Stimulated activated CD4-positive, alpha-beta T cell treated with anti-CD3 and anti-CD28 coated beads, Interleukin-15, amount 100 ng/mL, for 1 hour (primary cell): ENCODE measurements at places on chromosomes 5 and 9.

DNA sequence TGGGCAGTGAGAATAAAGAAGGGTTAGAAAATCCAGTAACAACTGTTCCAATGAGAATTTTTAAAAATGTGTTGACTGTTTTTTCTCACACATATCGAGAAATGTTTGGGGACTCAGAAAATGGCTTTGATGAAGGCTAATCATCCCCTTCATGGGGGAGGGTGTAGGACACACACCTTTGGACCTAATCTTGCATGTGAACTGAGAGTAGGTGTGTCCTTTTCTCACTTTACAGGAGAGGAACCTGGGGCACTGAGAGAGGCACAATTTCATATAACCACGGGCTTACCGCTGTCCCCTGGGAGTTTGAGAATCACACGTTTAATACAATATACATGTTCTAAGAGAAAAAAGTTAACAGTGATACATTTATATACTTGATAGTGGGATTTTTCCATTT, 17.3 kb downstream of the FRRS1L start:
- no peak for DNase-seq

- DNase-seq = no peak
Measured at GRCh38 chr9:121325387-121325786, 44.7 kb downstream of the STOM start.

- DNase-seq = no peak
Measured at GRCh38 chr9:83772860-83773259, 44.7 kb downstream of the GKAP1 start.

DNA sequence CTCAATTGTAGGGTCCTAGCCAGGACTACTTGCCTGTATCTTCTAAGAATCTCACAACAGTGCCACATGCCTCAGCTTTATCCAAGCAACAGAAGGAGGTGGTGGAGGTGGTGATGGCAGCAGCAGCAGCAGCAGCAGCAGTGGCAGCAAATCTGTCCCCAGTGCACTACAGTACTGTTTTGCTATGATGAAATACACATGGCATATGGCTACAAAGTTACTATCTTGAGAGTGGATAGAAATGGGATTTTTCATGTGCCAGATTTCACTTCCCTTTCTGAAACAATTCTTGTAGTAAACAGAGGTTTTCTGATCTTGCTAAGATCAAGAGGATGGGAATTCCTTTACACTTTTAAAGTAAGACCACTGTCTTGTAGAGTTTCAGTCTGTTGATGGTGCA, 8.1 kb upstream of the CYSTM1 start:
- no peak for DNase-seq

- DNase-seq = no peak
Measured at GRCh38 chr9:27497883-27498417, 26.1 kb upstream of the IFNK start.

GRCh38 chr5:119343766-119344165, 12.1 kb upstream of the TNFAIP8 start:
- DNase-seq = no peak

DNA sequence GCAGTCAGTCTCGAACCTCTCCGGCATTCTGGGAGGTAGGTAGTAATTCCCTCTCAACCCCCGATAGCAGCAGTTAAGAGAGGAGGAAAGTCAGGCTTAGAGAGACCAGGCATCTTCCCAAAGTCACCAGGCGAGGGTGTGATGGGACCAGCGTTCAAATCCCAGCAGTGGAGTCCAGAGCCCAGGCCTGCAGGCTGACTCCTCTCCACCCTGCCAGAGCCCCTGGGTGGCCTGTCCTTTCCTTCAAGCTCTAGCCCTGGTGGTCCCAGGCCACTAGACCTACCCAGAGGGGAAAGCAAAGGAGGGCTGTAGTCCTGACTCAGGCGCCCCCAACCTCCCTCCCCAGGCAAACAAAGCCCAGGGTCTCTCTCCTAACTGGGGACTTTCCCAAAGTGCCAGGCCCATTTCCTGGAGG, 4.2 kb upstream of the NR5A1 start:
- no peak for DNase-seq

GRCh38 chr5:53089481-53089991, 20.0 kb downstream of the MOCS2 start:
- DNase-seq = no peak

- DNase-seq = no peak
Measured at GRCh38 chr9:131033269-131034224, 24.6 kb downstream of the LAMC3 start.

GRCh38 chr9:96423985-96424336, 5.8 kb upstream of the ZNF367 start:
- no peak for DNase-seq

GRCh38 chr5:7331131-7331530, 64.8 kb upstream of the ADCY2 start:
- DNase-seq = no peak

- DNase-seq = no peak
Measured at GRCh38 chr5:38453506-38453905, 102.9 kb downstream of the LIFR start.

DNA sequence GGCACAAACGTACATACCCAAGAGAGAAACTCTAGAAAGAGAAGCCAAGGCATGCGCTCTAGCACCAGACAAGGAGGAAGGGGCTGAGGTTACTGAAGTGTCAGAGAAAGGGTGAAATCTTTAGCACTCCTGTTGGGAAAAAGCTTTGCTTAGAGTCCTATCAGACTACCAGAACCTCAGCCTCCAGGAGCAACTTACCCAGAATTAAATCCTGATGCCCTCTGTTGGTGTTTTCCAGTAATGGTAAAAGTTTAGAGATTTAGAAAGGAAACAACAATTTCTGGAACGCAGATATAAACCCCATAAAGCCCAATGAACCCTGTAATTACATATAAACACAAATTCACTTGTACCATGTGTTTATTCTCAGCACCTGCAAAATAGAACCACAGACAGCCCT, 33.2 kb upstream of the ASTN2 start:
- DNase-seq = no peak

DNA sequence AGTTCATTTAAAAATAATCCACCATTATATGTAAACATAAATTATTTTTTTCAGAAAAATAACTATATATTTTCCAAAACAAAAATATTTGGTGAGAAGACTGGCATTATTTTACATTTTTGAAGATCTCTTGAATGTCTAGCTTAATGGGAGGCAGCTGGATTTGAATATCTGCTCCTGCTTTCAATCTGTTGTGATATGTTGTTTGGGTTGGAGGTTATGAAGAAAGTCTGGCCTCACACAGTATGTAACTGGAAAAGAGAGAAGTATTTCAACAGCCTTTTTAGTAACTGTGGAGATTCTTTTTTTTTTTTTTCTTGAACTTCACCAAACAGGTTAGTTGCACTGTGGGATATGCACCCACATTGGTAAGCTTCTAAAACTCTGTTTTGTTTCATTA, 84.7 kb upstream of the SLIT3 start:
- DNase-seq = no peak

GRCh38 chr5:36602704-36603321, 3.6 kb upstream of the SLC1A3 start:
- no peak for DNase-seq

DNA sequence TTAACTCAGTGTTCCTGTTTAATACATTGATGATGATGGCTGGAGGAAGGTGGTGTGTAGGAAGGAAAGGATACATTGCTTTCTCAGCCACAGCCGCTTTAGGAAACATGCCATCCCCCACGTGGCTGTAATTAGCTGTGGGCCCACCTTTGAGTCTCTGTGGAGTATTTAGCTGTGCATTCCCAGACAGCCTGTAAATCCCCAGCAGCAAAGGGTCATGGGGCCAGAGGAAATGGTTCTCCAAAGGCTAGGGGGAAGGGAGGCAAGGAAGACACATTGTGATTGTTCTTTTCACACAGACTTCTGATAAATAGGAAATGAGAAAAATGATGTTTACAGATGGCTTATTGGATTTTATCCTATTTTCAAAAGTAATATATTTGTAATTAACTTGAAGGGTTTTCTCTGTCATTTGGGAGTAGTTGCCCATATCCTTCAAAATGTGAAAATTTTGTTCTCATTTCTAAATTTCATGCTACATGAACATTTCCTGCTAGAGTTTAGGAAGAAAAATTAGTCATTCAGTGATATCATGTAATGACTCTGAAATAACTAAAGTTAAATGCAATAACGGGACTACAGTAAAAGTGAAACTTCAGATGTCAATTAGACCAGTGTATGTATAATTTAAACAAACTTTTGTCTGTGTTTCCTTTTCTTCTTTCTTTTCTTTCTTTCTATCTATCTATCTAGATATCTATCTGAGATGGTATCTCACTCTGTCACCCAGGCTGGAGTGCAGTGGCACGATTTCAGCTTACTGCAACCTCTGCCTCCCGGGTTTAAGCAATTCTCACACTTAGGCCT, 24.3 kb upstream of the F2R start:
- no peak for DNase-seq

GRCh38 chr5:102866237-102866600, 111.1 kb downstream of the PAM start:
- no peak for DNase-seq

GRCh38 chr5:3741374-3741770, 145.7 kb downstream of the IRX1 start:
- DNase-seq = no peak

GRCh38 chr5:17944046-17944445, 309.8 kb downstream of the TAF11L14 start:
- DNase-seq = no peak
